ENCODE measurements at places on chromosomes 2 and 18. TPM values are rescaled to one million over a fixed set of nuclear protein-coding genes. Genes with fewer than 3 reads are reported as not detected.
A peak's percentile ranks its signal among the peaks of the same experiment; 100 is the strongest.

GRCh38 chr2:128438586-128438985 lies 119.9 kb upstream of the HS6ST1 start:
- H3K27ac ChIP-seq: no peak overlapping the region
- no peak overlapping the region for H3K4me3 ChIP-seq
- no peaks in the 10 kb centered on the region for H3K4me1 ChIP-seq
- peaks cover 56% of the 10 kb centered on the region for H3K27me3 ChIP-seq
- no peak for DNase-seq

GRCh38 chr18:30280861-30281470 lies 761.6 kb downstream of the DSC3 start:
- H3K36me3 ChIP-seq: no peaks in the 10 kb centered on the region
- H3K27me3 ChIP-seq: no peaks in the 10 kb centered on the region
- no peaks in the 10 kb centered on the region for H3K4me1 ChIP-seq
- no peak for DNase-seq
- H3K27ac ChIP-seq: no peak overlapping the region

DNA sequence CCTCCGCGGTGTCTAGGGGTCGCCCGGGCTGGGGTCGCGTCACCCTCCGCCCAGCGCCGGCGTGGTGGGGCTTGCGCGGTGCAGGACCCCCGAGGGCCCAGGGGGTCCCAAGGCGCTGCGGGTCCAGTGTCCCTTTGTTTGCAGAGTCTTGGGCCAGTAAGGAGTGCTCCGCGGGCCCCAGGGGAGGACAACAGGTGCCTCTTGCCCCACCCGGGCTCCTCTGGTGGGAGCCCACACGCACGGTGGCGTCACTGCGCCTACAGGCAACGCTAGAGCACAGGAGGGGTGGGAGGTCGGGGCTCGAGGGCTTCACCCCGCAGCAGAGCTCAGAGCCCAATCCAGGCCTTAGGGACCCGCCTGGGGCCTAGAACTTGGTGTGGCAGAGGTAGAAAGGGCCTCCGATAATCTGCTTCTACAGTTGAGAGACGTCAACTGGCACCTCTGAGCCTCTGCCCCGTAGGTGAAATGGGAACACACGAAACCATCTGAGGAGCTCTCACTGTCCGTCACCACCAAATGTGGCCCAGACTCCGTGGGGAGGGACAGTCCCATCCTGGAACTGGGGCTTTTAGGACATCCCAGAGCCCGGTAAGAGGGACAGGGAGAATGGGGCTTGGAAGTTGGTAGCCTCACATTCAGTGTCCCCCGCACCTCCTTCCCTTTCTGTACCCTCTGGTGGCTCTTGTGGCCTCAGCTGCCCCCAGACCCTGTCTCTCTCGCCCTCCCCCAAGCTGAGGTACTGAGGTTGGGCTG lies 1.4 kb downstream of the ARID5A start:
- peak; percentile 55 for DNase-seq
- peak overlapping the region; percentile 97 for H3K4me3 ChIP-seq
- H3K27me3 ChIP-seq: no peaks in the 10 kb centered on the region
- peaks cover 37% of the 10 kb centered on the region for H3K4me1 ChIP-seq
- H3K27ac ChIP-seq: peak overlapping the region; percentile 98

GRCh38 chr2:236342951-236343350 lies 78.7 kb upstream of the ASB18 start:
- H3K4me1 ChIP-seq: no peaks in the 10 kb centered on the region
- DNase-seq: no peak
- no peak overlapping the region for H3K27ac ChIP-seq
- no peak overlapping the region for H3K4me3 ChIP-seq

Gene CFAP65
- not detected for total RNA-seq

Gene ZSWIM2
- not detected for total RNA-seq

Gene KLHL14
- total RNA-seq: not detected
